ENCODE measurements at places on chromosomes 2 and 18. TPM values are rescaled to one million over a fixed set of nuclear protein-coding genes. Genes with fewer than 3 reads are reported as not detected.

DNA sequence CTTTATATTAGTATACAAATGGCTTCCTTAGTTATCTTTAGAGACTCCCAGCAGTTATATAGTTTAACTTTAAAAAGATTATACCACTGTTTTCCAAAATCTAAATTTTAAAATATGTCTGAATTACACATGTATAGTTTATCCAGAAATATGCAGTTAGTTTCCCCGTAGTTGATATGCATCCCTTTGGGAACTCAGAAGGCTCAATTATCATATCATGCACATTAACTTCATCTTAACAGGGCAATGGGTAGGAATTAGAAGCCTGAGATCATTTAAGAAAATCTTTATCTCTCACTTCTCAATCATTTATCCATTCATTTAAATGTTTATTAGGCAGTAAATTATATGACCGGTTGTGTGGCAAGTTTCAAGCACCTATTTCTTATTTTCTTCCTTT lies 27.2 kb downstream of the NLRC4 start:
- no peak overlapping the region for H3K27ac ChIP-seq
- no peaks in the 10 kb centered on the region for H3K27me3 ChIP-seq
- H3K36me3 ChIP-seq: peaks cover 31% of the 10 kb centered on the region
- H3K4me3 ChIP-seq: no peak overlapping the region

GRCh38 chr2:38740851-38741731 lies 10.1 kb downstream of the SRSF7 start:
- H3K36me3 ChIP-seq: peaks cover 84% of the 10 kb centered on the region
- no peaks in the 10 kb centered on the region for H3K27me3 ChIP-seq
- peak overlapping the region; percentile 61 for H3K27ac ChIP-seq
- H3K4me3 ChIP-seq: no peak overlapping the region

Gene OTX1
- total RNA-seq: not detected

Gene SERPINB13
- total RNA-seq: not detected

Gene TMEM169
- 0.40 TPM for total RNA-seq

DNA sequence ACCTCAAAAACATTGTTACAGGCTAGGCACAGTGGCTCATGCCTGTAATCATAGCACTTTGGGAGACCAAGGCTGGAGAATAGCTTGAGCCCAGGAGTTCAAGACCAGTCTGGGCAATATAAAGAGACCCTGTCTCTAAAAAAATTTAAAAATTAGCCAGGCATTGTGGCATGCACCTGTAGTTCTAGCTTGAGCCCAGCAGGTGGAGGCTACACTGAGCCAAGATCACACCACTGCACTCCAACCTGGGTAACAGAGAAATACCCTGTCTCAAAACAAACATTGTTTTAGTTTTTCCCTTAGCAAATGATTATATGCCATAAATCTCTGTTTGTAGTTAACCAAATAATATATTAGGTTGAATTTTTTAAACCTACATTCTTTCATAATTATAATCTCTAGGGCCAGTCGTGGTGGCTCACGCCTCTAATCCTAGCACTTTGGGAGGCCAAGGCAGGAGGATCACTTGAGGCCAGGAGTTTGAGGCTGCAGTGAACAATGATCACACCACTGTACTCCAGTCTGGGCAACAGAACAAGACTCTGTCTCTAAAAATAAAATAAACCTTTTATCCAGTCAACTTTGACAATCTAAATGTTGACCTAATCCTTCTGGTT lies 13.3 kb upstream of the CYP20A1 start:
- no peaks in the 10 kb centered on the region for H3K36me3 ChIP-seq
- no peak overlapping the region for H3K4me3 ChIP-seq
- H3K27me3 ChIP-seq: no peaks in the 10 kb centered on the region
- no peak overlapping the region for H3K27ac ChIP-seq
